ENCODE measurements at places on chromosomes 6 and 20. TPM values are rescaled to one million over a fixed set of nuclear protein-coding genes. Genes with fewer than 3 reads are reported as not detected.

TAGAP gene
- total RNA-seq: not detected

DNA sequence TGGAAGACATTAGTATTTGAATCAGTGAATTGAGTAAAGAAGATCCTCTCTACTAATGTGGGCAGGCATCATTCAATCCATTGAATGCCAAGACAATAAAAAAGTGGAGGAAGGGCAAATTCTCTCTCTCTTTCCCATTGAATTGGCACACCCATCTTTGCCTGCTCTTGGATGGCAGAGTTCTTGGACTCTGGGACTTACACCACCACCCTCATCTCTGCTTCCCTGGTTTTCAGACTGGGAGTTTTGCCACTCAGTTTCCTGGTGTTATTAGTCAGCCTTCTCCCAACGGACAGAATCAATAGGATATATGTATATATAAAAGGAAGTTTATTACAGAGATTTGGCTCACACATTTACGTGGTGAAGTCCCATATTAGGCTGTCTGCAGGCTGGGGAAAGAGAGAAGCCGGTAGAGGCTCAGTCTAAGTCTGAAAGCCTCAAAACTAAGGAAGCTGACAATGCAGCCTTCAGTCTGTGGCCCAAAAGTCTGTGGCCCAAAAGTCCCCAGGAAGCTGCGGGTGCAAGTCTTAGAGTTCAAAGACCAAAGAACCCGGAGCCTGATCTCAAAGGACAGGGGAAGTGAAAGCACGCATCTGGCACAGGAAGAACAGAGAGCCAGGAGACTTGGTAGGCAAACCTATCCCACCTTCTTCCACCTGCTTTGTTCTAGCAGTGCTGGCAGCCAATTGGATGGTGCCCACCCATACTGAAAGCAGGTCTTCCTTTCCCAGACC, 64.4 kb downstream of the SMPDL3A start:
- no peak for DNase-seq

GRCh38 chr6:25105070-25105925, 169.5 kb upstream of the RIPOR2 start:
- DNase-seq: no peak

RPL7L1 gene
- total RNA-seq: 80.2 TPM

DNA sequence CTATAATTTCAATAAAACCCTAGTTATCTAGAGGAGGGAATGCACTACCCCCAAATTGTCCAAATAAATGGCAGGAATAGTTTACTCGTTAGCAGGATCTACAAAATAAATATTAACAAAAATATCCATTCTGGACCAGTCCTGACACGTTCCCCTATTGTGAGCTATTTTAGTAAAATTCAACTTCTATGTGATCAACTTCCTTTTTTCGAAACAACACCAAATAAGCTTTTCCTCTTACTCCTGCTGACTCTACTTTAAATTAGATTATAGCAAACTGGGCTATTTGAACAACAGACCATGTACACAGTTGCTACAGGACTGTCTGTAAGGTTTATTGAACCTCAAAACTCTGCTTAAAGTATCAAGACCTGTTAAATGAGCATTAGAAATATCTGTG, 154.3 kb downstream of the IPCEF1 start:
- no peak for DNase-seq

- DNase-seq: no peak
These were observed 2.7 kb downstream of the CALHM5 start for GRCh38 chr6:116514111-116514510.

- no peak for DNase-seq
These were observed 51.0 kb upstream of the FBXO30 start for GRCh38 chr6:145865595-145865994.

FAM83D gene
- total RNA-seq: 4.9 TPM

APOM gene
- 1.5 TPM for total RNA-seq

- DNase-seq: no peak
These were observed 27.5 kb downstream of the DAAM2 start for GRCh38 chr6:39819676-39820075.

DNA sequence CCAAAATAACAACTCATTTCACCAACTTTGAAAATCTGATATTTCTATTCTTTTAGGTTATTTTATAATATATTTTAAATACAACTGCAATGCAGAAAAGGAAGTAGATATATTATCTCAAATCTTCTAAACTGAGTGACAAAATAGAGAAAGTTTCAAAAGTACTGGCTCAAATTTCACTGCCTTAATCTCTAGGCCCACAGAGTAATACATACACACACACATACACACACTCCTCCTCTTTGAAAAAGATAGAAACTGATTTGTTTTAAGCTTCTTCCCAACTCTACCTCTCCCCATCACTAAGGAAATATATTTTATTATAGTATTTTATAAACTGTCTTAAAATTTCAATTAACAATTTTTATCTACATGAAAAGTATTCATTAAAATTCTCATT, 36.2 kb downstream of the ARHGAP18 start:
- no peak for DNase-seq

TMEM14C gene
- 85.0 TPM for total RNA-seq

DNA sequence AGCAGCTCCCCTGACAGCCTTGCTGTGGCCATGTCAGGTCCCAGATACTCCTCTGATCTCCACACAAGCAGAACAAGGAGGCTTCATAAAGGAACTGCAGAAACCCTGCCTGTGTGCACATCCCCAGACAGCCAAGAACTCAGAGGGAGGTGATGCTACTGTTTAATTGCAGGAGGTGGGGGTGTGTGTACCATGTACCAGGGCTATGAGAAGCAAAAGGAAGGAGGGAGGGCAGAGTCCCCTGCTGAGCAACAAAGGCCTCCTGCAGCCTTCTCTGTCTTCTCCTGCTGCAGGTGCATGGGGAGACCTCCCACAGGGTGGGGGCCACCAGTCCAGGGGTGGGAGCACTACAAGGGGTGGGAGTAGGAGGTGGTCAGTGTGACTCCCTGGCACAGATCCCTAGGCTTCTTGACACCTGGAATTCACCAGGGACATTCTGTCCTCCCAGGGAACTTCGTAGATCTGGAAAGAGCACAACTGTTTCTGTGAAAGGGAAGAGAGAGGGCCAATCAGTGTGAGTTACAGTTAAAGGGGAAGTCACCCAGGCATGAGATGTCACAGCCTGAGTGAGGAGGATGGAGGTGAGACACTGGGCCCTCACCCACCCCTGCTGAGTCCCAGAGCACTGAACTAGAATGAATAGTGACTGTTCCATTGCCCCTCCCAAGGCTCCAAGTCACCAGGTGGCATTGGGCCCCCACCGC, 2.8 kb downstream of the CST2 start:
- DNase-seq: no peak

GCNT2 gene
- 13.2 TPM for total RNA-seq

GRCh38 chr6:159969921-159970320, 1.0 kb downstream of the IGF2R start:
- peak; percentile 28 for DNase-seq

ENPP5 gene
- total RNA-seq: 1.2 TPM

CAP2 gene
- total RNA-seq: 24.4 TPM

GRCh38 chr20:33684533-33685327, 1.5 kb downstream of the E2F1 start:
- no peak for DNase-seq

GRCh38 chr6:169239181-169239580, 14.5 kb downstream of the THBS2 start:
- DNase-seq: no peak

FAM209B gene
- total RNA-seq: not detected

SIRPA gene
- total RNA-seq: 0.34 TPM

Data from glutamatergic neuron (in vitro differentiated cells).